ENCODE measurements at places on chromosomes 12 and 14. TPM values are rescaled to one million over a fixed set of nuclear protein-coding genes. Genes with fewer than 3 reads are reported as not detected.

Gene HVCN1
- 216 TPM for total RNA-seq

- no peak overlapping the region for H3K4me3 ChIP-seq
- H3K27ac ChIP-seq, result no peak overlapping the region
- no peaks in the 10 kb centered on the region for H3K36me3 ChIP-seq
- DNase-seq, result no peak
- peaks cover 12% of the 10 kb centered on the region for H3K27me3 ChIP-seq
Measured at GRCh38 chr12:51953864-51954263, 2.4 kb downstream of the ACVR1B start.

Gene PMCH
- not detected for total RNA-seq

GRCh38 chr12:114166362-114166761 lies 200.2 kb upstream of the RBM19 start:
- no peak overlapping the region for H3K4me3 ChIP-seq
- DNase-seq, result no peak
- no peaks in the 10 kb centered on the region for H3K4me1 ChIP-seq
- H3K36me3 ChIP-seq, result no peaks in the 10 kb centered on the region
- H3K27ac ChIP-seq, result no peak overlapping the region
- H3K27me3 ChIP-seq, result no peaks in the 10 kb centered on the region

- no peak overlapping the region for H3K4me3 ChIP-seq
- no peak overlapping the region for H3K27ac ChIP-seq
- H3K27me3 ChIP-seq, result no peaks in the 10 kb centered on the region
Measured at GRCh38 chr14:104370256-104370870, 209.2 kb upstream of the C14orf180 start.

Gene EIF2S3B
- total RNA-seq, result 0.73 TPM

DNA sequence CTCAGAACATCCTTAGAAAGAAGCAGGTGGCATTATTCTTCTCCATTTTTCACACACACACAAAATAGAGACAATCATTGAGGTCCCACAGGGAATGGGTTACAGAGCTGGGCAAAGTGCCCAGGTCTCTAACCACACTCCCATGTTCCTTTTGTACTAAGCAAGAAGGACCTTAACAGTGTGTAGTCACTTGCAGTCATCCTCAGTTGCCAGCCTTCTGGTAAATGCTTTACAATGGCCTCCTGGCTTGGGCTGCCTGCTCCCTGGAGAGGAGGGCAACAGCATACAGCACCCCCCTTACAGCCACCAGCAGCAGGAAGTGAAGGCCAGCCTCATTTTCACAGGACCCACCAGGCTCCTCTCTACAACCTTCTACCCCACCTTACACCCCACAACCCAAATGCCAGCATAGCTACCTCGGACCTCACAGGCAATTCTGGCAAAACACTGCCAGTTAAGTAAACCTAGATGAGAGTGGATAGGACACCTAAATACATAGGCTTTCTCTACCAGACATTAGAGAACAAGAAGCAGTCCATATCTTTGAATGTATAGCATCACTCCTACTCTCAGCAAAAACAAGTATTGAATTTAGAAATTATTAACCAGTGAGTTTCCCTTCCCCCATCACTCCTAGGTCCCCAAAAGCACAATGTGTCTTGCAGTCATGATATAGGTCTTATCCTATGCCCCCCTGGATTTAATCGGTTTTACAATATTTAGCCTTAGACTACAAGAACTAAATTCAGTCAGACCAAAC lies 88.1 kb downstream of the PPP2R5E start:
- no peak overlapping the region for H3K27ac ChIP-seq
- H3K36me3 ChIP-seq, result peaks cover 17% of the 10 kb centered on the region
- H3K4me3 ChIP-seq, result no peak overlapping the region
- no peaks in the 10 kb centered on the region for H3K4me1 ChIP-seq

Gene CPNE6
- total RNA-seq, result not detected

- no peaks in the 10 kb centered on the region for H3K36me3 ChIP-seq
- H3K27ac ChIP-seq, result no peak overlapping the region
- DNase-seq, result peak; percentile 53
- no peaks in the 10 kb centered on the region for H3K27me3 ChIP-seq
- H3K4me1 ChIP-seq, result peaks cover 23% of the 10 kb centered on the region
Measured at GRCh38 chr14:104870368-104871144, 5.5 kb downstream of the CEP170B start.

DNA sequence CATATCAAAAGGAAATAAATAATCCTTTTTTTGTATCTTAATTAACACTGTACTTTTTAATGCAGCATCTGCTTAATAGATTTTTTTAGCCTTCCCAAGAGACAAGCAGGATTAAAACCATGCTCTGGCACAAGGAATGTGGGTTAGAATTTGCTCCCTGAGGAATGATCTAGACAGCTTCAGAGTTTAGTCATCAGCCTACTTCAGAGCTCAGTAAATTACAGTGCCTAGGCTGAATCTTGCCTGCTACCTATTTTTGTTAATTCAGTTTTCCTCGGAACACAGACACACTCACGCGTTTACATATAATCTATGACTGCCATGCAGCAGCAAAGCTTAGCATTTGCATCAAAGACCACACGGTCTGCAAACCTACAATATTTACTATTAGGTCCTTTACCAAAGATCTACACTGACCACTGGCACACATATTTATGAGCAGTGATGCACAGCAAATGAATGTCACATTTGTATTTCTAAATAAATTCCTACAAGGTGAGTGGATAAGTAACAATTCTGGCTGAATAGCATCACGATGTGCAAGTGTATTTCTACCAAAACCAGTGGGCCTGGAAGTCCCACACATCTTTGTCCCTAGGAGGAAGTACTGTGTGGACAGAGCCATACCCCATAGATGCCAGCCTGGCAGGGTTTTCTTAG lies 309.8 kb upstream of the TMEM132C start:
- no peak for DNase-seq
- H3K4me3 ChIP-seq, result no peak overlapping the region
- no peaks in the 10 kb centered on the region for H3K4me1 ChIP-seq
- H3K27me3 ChIP-seq, result no peaks in the 10 kb centered on the region

DNA sequence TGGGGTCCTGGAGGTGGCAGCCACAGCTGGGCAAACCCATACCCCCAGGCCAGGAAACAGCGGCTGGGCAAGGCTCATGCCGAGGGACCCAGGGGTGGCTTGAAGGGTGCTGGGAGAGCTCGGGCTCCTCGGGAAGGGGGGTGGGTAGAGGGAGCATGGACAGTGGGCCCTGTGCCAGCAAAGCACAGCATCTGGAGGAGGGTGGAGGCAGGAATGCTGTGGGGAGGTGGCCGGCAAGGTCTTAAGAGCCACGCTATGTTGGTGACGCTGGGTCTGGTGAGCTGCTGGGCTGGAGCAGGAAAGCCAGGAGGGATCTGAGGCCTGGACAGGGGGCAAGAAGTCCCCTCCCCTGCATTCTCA lies 48.2 kb upstream of the DLK1 start:
- H3K27me3 ChIP-seq, result peaks cover 4% of the 10 kb centered on the region
- no peak for DNase-seq
- no peak overlapping the region for H3K27ac ChIP-seq
- no peak overlapping the region for H3K4me3 ChIP-seq

DNA sequence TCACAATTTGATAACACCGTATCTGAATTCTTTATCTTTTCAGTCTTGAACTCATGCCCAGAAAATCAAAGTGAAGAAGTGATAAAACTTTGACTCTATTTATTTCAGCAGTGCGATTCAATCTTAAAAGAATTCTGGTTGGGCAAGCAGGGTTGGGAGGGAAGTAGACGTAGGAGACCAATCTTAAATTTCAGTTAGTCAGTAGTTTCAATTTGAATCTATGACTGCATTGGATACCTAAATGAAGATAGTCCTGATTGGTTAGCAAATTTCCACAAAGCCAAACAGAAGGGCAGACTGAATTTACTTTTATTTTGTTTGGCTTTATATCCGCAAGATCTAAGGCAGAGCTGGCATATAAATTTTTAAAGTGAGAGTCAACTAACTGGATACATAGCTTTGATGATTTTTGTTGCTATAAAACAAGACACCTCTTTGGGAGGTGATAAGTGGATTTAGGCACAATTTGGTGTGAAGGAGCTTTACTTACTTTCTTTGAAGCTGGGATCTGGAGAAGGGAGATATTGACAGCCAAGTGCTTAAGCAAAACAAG lies 2.6 kb downstream of the ACSS3 start:
- no peak for DNase-seq
- H3K36me3 ChIP-seq, result no peaks in the 10 kb centered on the region
- no peak overlapping the region for H3K4me3 ChIP-seq

Gene TROAP
- total RNA-seq, result 1.7 TPM

DNA sequence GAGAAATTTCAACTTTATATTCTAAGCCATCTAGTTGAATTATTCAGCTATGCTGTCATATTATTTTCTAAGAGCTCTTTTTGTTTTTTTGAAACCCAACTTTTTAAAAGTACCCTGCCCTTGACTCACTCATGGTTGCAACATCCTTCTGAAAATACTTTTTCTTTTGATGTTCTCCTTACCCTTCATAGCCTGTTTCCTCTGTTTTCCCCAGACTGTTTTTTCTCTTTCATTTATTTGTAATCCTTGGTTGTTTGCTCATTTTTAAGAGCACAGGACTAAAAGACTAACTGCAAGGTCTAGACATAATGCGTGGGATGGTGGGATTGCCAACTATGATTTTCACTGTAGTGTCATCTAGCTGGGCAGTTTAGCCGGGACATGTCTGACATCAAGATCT lies 21.2 kb upstream of the CDKL1 start:
- H3K27ac ChIP-seq, result no peak overlapping the region
- no peak overlapping the region for H3K4me3 ChIP-seq
- DNase-seq, result no peak

DNA sequence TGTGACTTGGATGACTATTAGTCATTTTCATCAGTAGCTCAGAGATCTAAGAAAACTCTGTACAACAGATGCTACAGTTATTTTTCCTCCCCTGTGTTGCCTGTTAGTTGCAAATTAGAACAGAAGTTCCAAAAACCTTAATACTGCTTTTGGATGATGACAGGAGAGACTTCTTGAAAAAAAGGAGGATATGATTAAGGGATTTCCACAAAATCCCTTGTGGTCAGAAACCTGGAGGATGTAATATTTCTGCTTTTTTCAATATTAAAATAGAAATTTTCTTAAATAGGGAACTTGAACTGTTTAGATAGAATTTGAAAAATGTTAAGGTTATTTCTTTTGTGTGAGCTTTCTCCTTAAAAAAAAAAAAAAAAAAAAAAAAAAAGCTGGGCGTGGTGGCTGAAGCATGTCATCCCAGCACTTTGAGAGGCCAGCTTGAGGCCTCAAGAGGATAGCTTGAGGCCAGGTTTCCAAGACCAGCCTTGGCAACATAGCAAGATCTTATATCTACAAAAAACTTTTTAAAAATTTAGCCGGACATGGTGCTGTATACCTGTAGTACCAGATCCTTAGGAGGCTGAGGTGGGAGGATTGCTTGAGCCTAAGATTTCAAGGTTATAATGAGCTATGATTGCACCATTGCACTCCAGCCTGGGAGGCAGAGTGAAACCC lies 14.1 kb downstream of the CMAS start:
- no peak for DNase-seq
- H3K36me3 ChIP-seq, result peaks cover 7% of the 10 kb centered on the region
- no peak overlapping the region for H3K27ac ChIP-seq
- no peaks in the 10 kb centered on the region for H3K27me3 ChIP-seq
- H3K4me3 ChIP-seq, result no peak overlapping the region
- no peaks in the 10 kb centered on the region for H3K4me1 ChIP-seq

Gene KRT71
- not detected for total RNA-seq

GRCh38 chr14:63228217-63228616 lies 24.0 kb downstream of the RHOJ start:
- no peaks in the 10 kb centered on the region for H3K27me3 ChIP-seq
- H3K36me3 ChIP-seq, result no peaks in the 10 kb centered on the region
- no peak overlapping the region for H3K27ac ChIP-seq
- no peak overlapping the region for H3K4me3 ChIP-seq

- peaks cover 14% of the 10 kb centered on the region for H3K27me3 ChIP-seq
- no peak for DNase-seq
- no peaks in the 10 kb centered on the region for H3K4me1 ChIP-seq
Measured at GRCh38 chr12:54622463-54623183, 12.1 kb downstream of the LACRT start.

Gene NELL2
- total RNA-seq, result 0.39 TPM

Gene AQP6
- total RNA-seq, result not detected

DNA sequence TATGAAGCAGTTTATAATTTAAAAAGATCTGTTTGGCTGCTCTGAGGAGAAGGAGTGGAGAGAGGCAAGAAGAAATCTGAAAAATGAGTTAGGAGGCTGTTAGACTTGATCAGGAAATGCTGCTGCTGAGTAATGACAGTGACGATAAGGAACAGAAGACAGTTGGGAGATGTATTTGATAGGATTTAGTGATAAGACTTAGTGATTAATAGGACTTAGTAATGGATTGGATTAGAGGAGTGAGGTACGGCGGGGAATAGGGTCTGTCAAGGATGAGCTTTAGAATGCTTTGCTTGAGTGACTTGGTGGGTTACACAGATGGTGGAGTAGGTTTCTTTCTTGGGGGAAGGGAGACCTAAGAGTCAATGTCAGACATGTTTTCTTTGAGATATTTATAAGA lies 31.7 kb downstream of the UNC79 start:
- no peak overlapping the region for H3K27ac ChIP-seq
- H3K36me3 ChIP-seq, result no peaks in the 10 kb centered on the region
- no peak overlapping the region for H3K4me3 ChIP-seq
- H3K27me3 ChIP-seq, result peaks cover 3% of the 10 kb centered on the region
- DNase-seq, result no peak
- no peaks in the 10 kb centered on the region for H3K4me1 ChIP-seq

DNA sequence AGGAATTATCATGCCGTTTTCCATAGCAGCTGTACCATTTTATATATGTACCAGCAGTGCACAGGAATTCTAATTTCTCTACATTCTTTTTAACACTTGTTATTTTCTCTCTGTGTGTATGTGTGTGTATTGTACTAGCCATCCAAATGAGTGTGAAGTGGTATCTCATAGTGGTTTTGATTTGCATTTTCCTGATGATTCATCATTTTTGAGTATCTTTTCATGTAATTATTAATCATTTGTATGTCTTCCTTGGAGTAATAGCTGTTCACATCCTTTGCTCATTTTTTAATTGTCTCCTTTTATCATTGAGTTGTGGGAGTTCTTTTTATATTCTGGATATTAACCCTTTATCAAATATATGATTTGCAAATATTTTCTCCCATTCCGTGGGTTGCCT lies 95.6 kb upstream of the MANSC4 start:
- no peak overlapping the region for H3K4me3 ChIP-seq
- no peaks in the 10 kb centered on the region for H3K4me1 ChIP-seq
- H3K36me3 ChIP-seq, result no peaks in the 10 kb centered on the region
- H3K27ac ChIP-seq, result no peak overlapping the region
- H3K27me3 ChIP-seq, result no peaks in the 10 kb centered on the region
- DNase-seq, result no peak

- H3K27me3 ChIP-seq, result peaks cover 4% of the 10 kb centered on the region
- peaks cover 22% of the 10 kb centered on the region for H3K4me1 ChIP-seq
- H3K27ac ChIP-seq, result no peak overlapping the region
- H3K36me3 ChIP-seq, result no peaks in the 10 kb centered on the region
- no peak for DNase-seq
Measured at GRCh38 chr14:72616811-72617210, 277.1 kb downstream of the DPF3 start.

Gene SLC6A15
- total RNA-seq, result 0.39 TPM

Measured in B cell (primary cell).